ENCODE measurements at places on chromosomes 3 and 15. TPM values are rescaled to one million over a fixed set of nuclear protein-coding genes. Genes with fewer than 3 reads are reported as not detected.

DNA sequence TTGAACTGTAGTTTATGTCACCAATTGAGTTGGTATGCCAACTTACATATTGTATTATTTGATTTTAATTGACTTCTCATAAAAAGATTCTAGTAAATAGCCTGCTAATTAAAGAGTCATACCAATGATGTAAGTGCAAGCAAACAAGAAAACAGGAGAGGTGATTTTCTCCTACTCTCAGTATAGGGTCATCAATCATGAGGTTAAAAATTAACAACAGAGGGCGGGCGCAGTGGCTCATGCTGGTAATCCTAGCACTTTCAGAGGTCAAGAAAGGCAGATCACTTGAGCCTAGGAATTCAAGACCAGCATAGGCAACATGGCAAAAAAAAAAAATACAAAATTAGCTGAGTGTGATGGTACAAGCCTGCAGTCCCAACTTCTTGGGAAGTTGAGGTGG, 108.7 kb downstream of the MYO9A start:
- no peak overlapping the region for H3K4me3 ChIP-seq
- peaks cover 8% of the 10 kb centered on the region for H3K36me3 ChIP-seq
- no peaks in the 10 kb centered on the region for H3K4me1 ChIP-seq
- no peak for DNase-seq
- no peak overlapping the region for H3K27ac ChIP-seq

DNA sequence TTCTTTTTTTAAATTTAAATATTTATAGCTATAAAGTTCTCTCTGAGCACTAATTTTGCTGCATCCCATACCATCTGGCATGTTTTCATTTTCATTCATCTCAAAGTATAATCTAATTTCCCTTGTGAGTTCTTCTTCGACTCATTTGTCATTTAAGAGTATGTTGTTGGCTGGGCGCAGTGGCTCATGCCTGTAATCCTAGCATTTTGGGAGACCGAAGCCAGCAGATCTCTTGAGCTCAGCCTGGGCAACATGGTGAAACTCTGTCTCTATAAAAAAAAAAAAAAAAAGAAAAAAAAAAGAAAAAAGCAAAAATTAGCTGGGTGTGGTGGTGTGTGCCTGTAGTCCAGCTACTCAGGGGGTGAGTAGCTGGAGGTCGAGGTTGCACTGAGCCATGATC, 34.8 kb downstream of the MAP1A start:
- H3K36me3 ChIP-seq = no peaks in the 10 kb centered on the region
- no peaks in the 10 kb centered on the region for H3K4me1 ChIP-seq
- no peaks in the 10 kb centered on the region for H3K27me3 ChIP-seq
- H3K4me3 ChIP-seq = no peak overlapping the region
- no peak overlapping the region for H3K27ac ChIP-seq

GRCh38 chr3:157282261-157283191, 122.6 kb upstream of the CCNL1 start:
- no peaks in the 10 kb centered on the region for H3K36me3 ChIP-seq
- H3K4me1 ChIP-seq = no peaks in the 10 kb centered on the region
- H3K4me3 ChIP-seq = no peak overlapping the region
- H3K27ac ChIP-seq = no peak overlapping the region

DNA sequence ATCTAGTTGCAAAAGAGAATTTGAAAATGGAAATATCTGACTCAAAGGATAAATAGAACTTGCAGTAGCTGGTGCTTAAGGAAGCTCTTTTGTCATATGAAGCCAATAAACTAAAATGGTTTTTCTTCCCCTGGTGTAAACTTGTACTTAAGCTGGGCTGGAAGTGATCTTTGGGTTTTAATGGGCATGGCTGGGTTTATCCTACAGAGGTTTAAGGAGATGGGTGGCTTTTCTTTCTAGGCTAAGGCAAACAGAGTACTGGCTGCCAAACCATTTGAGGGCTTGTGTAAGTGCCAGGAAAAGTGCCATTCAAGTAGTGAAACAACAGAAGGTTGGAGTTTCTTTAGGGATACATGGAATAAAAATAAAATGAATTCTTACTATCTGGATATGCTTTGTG, 12.1 kb upstream of the UTS2B start:
- H3K4me1 ChIP-seq = peaks cover 72% of the 10 kb centered on the region
- no peak for DNase-seq
- no peaks in the 10 kb centered on the region for H3K36me3 ChIP-seq
- no peaks in the 10 kb centered on the region for H3K27me3 ChIP-seq
- H3K4me3 ChIP-seq = peak overlapping the region; percentile 26

Gene UROC1
- not detected for total RNA-seq

Gene IQCF5
- not detected for total RNA-seq

Data from thoracic aorta (tissue), 2 donors.